ENCODE measurements at places on chromosomes 6 and 20.

DNA sequence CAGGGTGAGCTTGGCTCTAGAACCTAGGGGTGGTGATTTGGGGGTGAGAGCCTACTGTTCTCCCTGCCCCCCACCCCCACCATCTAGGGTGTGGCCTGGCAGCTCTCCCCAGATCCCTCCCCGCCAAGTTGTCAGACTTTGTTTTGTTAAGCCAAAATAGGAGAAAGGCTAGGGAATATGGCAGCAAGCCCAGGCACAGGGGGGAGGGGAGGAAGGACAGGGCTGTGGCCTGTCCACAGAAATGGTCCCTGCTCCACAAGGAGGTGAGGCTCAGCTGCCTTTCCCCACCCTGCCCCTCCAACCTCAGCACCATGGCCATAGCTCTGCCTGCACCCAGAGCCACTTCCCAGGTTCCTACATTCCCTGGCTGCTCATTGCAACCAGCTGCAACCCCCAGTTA is 17.2 kb downstream of the SCUBE3 start:
- no peak for DNase-seq

GRCh38 chr20:38150335-38151170 is 14.5 kb downstream of the TGM2 start:
- DNase-seq, result no peak

GRCh38 chr6:147954938-147955337 is 387.7 kb upstream of the SASH1 start:
- no peak for DNase-seq

DNA sequence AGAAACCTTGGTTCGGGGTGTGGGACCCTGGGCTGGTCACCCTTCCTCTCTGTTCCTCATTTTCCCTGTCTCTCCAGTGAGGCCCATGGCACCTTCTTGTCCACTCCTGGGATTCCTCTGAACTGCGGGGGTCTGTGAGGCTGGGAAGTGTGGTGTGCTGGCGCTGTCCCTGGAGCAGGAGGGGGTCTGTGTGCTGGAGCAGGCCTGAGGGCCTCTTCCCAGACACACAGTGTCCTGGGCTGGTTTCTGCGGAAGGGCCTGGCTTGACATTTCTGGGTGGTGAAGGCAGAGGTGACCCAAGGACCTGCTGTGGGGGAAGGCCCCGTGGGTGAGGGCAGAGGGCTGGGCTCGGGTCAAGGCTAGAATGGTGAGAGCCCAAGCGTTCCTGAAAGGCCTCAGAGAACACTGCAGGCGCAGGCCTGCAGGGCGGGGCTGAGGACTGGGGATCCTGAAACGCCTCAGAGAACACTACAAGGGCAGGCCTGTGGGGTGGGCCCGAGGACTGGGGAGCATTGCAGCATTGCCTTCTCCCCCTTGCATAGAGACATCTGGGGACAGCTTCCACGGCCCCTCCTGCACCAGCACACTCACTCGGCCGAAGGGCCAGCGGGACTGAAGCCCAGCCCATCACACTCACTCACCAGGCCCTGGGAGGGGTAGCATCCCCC is 10.6 kb upstream of the BAK1 start:
- DNase-seq, result no peak

DNA sequence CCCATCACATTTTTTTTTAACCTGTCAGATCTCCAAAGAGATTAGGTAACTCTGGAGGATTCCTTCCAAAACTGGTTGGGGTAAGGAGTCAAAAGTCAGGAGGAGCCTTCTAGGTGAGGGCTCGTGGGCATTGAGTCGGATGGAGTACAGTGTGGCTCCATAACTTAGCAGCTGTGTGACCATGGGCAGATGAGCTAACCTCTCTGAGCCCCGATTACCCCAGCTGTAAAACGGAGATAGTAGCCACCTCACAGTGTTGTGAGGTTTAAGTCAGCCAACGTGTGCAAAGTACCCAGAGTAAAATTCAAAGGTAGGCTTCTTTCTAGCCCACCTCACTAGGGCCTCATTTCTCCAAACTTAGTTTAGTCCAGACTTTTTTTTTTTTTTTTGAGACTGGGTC is 151.5 kb downstream of the CD24 start:
- DNase-seq, result no peak

DNA sequence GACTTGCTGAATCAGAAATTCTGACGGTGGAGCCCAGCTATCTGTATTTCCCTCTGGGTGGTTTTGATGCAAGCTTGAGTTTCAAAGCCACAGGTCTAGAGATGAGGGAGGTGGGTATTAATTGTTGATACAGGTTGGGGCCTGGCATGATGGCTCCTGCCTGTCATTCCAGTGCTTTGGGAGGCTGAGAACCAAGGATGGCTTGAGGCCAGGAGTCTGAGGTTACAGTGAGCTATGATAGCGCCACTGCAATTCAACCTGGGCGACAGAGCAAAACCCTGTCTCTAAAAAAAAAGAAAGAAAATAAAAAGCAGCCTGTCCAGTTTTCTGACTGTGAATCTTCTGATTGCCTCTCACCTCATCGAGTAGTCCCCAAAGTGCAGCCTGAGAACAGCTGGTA is 184.8 kb upstream of the SASH1 start:
- no peak for DNase-seq

DNA sequence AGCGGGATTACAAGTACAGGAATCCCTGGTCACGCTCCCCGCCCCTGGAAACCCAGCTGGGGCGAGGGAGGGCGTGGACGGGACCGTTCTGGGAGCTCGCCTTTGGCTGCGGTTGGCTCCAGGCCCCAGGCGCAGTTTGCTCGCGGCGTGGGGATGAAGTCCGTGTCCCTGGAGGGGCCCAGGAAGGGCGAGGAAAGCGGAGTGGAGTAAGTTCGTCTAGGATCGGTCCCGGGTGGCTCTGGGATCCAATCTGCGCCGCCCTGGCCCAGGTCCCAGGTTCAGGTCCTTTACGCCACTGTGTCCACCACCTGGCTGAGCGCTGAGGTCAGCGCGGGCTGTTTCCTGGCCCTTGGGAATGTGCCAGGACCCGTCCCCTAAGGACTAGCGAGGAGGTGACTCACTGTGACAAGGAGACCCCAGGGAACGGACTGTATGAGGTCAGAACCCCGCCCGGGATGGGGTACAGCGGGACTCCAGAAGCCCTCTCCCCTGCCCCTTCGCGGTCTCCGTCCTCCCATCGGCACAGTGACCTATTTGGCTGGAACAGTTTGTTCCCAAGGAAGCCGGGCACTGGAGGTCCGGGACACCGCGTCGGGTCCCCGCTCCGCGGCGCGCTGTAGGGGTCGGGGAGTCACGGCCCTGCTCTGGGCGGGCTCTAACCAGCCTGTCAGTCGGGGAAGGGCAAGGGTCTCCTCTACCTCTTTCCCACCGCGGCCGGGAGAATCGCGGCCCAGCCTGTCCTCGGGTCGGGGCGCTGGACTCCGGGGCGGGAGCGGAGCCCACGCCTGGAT is 724 bp downstream of the CDKN1A start:
- DNase-seq, result no peak

DNA sequence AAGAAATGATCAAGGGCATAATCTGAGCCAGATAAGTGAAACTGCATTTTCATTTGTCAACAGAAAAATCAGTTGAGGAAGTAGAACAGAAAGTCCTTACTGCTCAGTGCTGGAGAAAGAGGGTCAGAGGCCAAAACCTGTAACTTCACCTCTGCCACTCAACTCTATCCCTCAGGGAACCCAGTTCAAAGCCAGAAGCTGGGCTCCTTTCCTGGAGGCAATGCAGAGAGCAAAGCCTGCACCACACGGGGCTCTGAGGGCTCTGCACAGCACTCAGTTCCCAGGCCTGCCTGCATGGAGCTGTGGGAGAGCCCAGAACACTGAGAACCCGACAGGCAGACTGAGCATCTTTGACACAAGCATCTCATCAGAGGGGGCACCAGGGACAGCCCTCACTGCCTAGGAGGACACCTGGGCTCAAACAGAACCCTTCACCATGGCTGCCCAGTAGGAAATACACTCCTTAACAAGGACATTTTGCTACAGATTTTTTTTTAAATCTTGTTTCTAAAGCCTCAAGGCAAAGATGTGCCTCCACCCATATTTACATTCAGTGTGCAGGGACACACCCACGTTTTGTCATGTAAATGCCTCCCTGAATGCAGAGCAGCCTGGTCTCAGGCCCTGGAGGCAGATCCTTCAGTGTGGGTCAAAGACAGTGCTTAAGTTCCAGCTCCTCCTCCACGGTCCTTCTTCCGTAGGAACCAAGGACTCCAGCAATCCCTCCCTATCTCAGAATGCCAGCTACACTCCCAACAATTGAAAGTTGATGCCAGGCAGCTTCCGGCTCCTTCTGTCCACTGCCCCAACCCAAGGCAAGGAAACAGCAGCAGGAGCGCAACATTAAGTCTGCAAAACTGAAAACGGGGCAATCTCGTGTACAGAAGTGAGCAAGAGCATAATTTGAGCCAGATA is 6.6 kb downstream of the RNASET2 start:
- no peak for DNase-seq

GRCh38 chr20:17525650-17526049 is 5.5 kb downstream of the BFSP1 start:
- DNase-seq, result no peak

GRCh38 chr6:79964607-79965081 is 17.3 kb upstream of the ELOVL4 start:
- DNase-seq, result no peak

DNA sequence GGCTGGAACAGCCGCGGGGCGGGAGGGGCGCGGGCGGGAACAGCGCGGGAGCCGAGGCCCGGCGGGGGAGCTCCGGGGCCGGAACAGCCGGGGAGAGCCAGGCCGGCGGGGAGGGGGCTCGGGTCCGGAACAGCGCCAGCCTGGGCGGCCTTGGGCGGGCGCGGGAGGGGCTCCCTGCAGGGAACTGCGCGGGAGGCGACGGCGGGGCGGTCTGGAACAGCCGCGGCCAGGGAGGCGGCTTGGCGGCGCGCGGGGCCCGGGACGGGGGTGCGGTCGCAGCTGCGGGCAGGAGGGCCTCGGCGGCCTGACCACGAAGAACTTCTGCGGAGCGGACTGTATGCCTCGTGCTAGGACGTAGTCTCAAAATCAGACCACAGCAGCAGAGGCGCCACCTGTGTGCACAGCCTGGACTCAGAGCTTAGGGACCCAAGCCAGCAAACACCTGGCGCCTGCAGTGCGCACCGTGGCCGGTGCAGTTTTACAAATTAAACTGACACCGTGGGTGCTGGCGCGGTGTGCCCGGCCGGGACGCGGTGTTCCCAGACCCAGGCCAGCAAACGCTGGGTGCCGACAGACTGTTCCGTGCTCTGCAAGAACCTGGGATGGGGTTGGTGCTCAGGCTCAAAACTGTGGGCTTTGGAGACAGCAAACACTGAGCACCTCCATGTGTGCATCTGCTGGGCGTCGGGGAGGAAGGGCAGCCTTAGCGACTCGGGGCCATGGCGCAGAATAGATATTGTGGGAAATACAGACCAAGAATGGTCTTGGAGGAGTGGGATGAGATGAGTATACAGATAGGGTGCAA is 572 bp downstream of the ZNF341 start:
- DNase-seq, result peak; percentile 51

Measured in stimulated activated CD8-positive, alpha-beta memory T cell treated with anti-CD3 and anti-CD28 coated beads, Interleukin-15, amount 100 ng/mL, for 24 hours (primary cell).